ENCODE measurements at places on chromosomes 12 and 14.

- no peak for DNase-seq
Measured at GRCh38 chr12:82595941-82596340, 90.8 kb upstream of the TMTC2 start.

GRCh38 chr12:132052196-132052932 is 91.8 kb downstream of the DDX51 start:
- no peak for DNase-seq

- no peak for DNase-seq
Measured at GRCh38 chr14:54200726-54201125, 196.1 kb upstream of the CDKN3 start.

- DNase-seq: peak; percentile 65
Measured at GRCh38 chr14:32203928-32204357, 874 bp upstream of the RNU6-8 start.

DNA sequence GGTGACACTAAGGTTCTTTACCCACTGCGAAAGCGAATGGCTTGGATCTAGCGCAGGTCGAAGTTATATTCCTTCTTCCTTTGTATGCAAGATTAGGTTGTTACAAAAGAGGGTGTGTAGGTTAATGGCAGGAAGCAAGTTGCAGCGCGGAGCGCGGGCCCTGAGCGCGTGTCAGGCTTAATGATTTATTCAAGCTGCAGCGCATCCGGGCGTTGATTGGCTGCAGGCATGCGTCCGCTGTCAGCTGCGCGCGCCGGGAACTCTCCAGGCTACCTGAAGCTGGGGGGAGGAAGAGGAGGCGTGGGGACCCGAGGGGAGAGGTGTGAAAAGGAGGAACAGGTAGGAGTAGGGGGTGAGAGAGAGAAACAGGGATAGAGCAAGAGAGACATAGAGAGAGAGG is 7.4 kb downstream of the ASCL1 start:
- peak; percentile 88 for DNase-seq

- no peak for DNase-seq
Measured at GRCh38 chr12:11885261-11886038, 185.3 kb upstream of the BCL2L14 start.

DNA sequence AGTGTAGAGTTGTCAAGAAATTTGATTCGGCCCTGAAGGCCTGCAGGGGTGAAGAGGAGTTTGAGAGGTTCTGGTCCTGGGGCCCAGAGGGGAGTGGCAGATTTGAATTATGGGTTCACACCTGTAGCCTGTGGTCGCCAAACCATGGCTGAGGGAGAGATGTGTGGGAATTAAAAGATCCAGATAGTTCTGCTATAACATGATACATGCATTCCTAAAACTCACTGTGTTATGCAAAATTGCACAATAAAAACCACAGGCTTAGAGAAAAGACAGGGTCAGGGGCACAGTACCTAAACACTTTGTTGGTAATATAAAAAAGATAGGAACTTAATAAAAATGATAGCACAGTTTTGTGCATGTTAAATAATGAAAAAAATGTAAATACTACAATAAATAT is 106.2 kb downstream of the TMEM30B start:
- DNase-seq: no peak

DNA sequence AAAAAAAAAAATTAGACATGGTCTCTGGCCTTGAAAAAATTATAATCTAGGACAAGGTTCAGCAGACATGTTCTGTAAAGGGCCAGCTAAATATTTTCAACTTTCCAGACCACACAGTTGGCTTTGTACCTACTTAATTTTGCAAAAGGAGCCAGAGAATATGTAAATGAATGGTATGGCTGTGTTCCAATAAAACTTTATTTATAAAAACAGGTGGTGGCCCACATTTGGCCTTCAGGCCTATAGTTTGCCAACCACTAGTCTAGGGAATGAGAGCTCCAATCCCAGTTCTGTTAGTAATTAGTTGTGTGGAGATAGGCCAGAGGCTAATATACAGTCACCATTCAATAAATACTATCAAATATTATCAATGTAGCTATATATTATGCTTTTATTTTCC is 29.3 kb upstream of the PWP1 start:
- DNase-seq: no peak

DNA sequence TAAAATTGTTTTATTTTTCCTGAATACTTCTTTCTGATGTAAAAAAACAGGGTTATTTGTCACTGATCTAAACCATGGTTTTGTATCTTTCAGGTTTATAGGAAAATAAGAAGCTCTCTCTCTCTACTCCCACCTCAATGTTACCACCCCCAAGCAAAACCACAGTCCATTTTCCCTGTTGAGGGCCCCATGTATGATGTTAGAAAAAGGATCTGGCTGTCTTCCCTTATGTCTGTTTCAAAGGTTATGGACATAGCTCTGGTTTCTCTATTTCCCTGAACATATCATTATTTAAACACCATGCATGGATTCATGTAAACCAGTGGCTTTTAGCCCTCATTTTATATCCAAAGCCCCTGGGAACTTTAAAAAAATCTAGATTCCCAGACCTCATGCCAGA is 649.0 kb upstream of the TBX3 start:
- no peak for DNase-seq

DNA sequence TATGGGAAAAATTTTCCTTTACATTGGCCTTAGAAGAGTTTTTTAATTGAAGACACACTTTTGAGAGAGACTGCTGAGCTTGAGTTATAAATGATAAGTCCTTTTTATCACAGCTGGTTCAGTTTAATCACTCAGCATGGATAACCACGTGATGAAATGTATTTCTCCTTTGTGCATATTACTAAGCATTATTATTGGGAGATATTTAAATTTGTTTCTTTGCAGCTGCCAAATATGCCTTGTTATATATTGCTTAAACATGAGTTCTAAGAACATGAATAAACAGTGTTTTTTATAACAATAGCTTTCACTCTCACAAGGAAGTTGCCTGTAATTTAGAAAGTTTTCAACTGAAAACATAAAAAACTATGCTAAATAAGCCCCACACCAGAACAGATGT is 293.5 kb upstream of the LRFN5 start:
- peak; percentile 53 for DNase-seq

GRCh38 chr12:128906485-128907137 is 53.3 kb downstream of the GLT1D1 start:
- DNase-seq: no peak

DNA sequence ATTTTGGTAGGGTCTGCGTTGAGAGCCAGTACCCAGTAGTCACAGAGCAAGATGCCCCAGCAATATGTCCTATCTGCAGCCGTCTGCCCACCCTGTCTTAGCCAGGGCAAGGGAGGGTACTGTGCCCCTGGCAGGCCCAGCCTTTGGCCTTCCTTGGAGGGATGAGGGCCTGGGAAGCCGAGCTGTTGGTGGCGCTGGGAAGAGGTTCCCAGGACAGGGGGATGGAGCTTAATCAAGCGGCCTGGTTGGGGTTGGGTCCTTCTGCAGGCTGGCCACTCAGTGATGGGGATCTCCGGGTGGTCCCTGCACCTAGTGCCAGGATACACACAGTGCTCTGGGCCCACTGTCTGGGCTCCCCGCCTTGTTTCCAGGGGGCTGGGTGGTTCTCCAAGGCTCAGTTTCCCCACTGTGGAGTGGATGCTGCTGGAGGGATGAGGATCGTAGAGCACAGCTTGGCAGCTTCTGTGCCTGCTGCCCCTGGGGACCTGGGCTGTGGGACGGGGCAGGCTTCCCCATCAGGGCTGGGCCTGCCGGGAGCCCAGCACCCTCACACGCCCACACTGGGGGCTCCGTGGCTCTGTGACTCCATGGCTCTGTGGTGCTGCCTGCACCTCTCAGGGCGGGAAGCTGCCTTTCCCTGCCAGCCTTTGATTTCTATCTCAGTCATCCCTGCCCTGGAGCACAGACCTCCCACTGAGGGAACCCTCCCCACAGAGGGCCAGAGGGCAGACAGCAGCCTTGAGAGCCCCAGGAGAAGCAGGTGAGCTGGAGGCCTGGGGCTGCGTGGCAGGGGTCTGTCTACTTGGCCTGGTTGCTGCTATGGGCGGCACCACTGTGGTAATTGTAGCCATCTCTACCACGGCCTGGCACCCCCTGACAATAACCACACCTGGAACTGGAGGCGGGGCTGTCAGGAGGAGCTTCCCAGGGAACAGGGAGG is 357.0 kb downstream of the TMEM121 start:
- DNase-seq: no peak

DNA sequence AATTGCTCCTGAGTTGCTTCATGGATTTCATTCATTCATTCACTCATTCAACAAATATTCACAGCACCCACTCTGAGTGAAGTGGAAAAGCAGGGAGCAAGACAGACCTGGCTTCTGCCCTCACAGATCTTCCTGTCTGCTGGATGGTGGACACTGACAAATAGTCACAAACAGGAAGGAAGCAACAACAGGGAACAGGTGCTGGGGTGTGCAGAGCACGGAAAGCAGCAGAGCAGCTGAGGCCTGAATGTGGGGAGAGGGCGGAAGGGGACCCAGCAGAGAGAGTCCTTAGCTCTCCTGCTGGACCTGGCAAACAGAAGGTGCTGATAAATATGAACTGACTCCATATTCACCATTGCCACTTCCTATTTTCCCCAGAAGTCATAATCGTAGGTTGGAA is 54.4 kb downstream of the SETD3 start:
- no peak for DNase-seq

DNA sequence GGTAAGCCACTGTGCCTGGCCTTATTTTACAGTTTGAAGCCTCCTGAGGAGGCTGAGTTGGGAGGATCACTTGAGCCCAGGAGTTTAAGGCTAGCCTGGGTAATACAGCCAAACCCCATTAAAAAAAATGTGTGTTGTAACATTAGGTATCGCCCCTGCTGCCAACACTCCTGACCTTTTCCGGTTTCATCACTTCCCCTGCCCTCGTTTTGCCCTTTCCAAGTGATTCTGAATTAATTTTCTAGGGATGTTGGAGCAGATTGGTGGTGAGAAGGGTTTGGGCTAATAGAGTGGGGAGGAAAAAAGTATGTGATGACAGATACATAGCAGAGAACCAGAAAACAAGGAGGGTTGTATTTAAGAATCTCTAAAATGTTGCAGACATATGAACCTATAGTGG is 25.6 kb upstream of the C12orf71 start:
- no peak for DNase-seq

GRCh38 chr14:68074765-68075381 is 255.3 kb downstream of the RAD51B start:
- DNase-seq: no peak

DNA sequence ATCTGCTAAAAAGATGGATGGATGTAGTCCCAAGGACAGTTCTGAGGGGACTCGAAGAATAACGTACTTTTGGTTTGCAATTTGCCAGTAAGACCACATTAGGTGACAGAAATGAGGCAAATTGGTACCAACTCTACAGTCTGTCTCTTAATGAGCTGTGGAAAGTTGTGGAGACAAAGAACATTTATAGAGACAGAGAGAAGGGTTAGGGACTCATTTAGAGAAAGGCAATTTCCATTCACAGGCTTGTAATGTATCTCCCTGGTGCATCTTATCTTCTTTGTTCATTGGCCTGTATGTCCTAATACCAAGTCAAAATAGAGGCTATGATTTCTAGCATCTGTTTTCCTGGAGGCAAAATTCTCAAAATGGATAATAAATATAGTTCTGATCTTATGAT is 177.5 kb downstream of the ANO4 start:
- no peak for DNase-seq

All from brain (organoid and tissue), 16 donors.